ENCODE measurements at places on chromosomes 11 and 22.
A peak's percentile ranks its signal among the peaks of the same experiment; 100 is the strongest.

DNA sequence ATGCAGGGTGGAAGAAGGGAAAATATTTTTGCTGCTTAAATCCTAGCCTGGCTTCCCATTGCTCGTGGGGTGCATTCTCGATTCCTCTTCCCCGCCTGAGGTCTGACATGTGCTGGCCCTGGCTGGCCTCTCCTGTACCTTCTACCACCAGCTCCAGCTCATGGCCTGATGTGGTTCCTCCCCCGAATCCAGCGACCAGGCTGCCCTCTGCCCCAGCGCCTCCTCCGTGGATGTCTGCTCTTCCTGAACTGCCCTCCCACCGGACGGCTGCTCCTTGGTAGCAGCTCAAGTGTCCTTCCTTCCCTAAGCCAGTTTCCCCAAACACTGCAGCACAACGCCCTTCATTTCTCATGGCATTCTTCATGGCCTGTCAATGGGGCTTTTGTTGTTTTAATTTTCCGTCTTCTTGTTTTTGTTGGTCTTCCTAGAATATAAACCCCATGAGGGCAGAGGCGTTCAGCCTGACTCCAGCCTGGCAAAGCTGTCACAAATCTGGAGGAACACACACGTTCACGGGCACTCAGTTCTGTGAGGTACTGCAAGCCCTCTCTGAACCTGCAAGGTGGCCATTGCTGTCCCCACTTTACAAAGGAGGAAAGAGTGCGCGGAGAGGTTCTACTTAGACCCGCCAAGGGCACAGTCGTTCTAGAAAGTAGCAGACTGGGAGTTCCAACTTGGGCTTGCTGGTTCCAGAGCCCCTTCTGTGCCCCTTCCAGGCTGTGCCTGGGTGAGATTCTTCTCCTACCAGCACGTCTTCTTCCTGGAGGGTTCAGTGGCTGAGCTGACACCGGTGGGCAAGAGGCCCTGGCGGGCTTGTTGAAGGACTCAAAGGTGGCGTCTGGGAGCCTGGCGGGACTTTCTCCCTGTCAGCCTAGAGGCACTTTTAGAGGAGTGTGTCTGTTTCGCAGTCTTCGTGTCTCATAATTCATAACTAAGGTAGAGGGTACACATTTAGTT is 953 bp upstream of the LRP5 start:
- no peak for DNase-seq

DNA sequence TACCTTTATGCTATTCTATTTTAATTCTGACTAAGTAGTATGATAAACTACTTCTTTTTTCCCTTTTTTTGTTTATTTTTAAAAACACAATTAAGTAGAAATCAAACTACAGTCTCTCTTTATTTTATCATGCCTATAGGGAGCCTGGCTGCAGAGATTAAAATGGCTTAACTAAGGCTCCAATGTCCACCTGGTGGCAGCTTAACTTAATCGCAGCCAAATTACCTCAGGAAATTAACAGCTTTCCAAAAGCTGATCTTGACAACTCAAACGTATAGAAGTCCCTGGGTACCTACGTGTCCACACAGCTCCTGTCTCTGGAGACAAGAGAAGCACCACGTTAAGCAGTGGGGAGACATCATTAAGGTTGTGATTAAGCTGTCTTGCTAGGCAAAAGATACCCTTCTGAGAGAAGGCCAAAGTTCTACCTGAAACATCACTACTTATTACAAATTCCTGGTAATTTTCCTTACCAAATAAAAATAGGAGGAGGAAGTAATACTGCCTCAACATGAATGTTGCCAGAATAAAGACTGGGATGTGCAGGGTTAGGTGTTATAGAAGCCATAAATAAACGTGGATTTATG is 63.2 kb upstream of the SNX19 start:
- DNase-seq: no peak

- DNase-seq: peak; percentile 16
Measured at GRCh38 chr11:62444236-62444833, 25.5 kb downstream of the SCGB1A1 start.

DNA sequence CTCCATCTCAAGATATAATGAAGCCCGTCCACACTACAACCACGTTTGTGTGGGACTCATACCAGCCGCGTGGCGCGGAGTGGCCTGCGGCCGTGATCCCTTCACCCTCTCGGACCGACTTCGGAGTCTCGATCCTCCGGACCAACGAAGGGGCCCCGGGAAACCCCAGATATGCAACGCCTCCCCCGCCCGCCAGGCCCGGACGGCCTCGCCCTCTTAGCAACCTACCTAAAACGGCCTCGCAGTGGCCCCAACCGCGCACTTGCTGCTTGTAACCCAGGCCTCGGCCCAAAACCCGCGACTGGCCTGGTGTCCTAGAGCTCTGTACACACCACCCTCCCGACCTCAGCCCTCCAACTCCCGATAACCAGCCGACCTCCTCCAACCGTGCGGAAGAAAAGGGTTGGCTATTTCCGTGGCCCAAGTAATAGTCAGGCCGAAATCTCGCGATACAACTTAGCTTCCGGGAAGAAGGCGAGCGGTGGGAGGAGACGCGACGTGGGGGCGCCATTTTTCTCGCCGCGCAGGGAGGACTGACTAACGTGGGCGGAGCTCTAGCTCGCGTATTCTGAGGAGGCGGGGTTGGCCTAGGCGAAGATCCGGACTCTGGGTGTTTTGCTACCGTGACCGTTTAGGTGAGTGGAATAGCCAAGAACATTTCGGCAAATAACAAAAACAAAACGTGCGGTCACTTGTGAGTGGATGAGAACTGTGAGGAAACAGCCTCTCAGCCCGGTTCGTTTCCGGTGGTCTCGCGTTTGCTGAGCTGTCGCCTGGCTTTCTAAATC is at the start of the genes C11orf54 and TAF1D:
Gene C11orf54 (plus strand): TSS at position 579 of the 788 bp plus-strand sequence. CDS start 5,722 bp downstream, outside the sequence.
Gene TAF1D (minus strand): TSS at position 402 of the 788 bp plus-strand sequence. CDS start 2,191 bp downstream, outside the sequence.
- peak; percentile 85 for DNase-seq

DNA sequence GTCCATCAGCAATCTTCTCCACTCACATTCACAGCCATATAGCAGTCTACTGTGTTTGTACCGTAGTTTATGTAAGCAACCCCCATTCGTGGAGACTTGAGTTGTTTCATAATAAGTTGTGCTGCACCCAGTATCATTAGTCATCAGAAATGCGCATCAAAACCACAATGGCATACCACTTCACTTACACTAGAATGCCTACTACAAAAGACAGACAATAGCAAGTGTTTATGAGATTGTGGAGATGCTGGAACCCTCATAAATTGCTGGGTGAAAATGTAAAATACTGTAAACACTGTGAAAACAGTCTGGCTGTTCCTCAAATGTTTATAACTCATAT is 133.3 kb downstream of the ATXN10 start:
- no peak for DNase-seq

DNA sequence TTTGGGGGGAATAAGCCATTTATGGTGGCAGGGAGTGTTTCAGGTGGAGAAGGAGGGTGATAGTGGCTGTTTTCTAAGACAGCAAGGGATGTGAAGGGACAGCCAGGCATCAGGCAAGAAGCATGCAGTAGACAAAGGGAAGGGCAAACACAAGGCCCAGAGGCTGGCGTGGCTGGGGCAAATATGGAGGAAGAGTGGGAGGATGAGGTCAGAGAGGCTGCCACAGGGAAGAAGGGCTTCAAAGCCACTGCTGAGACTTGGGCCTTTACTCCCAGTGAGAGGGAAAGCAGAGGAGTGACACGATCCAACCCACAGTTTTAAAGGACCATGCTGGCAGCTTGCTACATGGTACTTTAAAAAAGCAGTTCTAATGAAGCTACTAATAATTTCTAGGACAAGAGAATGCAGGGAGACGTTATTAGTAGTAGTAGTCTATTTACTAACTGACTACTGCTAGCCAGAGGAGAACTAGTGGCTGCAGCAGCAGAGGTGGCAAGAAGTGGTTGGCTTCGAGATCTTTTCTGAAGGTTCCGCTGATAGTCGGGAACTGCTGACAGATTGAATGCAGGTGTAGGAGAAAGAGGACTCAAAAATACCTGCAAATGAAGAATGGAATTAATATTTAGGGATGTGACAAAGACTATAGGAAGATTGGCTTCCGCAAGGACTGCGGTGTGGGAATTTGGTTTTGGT is 13.7 kb downstream of the KMT5B start:
- no peak for DNase-seq

GRCh38 chr11:111335549-111335948 is 37.2 kb downstream of the POU2AF3 start:
- DNase-seq: no peak

- DNase-seq: no peak
Measured at GRCh38 chr11:118129471-118130172, 23.0 kb downstream of the SCN4B start.

- no peak for DNase-seq
Measured at GRCh38 chr11:41281131-41281742, 178.2 kb downstream of the LRRC4C start.

GRCh38 chr11:75453916-75454655 is 21.1 kb upstream of the KLHL35 start:
- no peak for DNase-seq

- no peak for DNase-seq
Measured at GRCh38 chr11:35011389-35011788, 95.0 kb downstream of the PDHX start.
